ENCODE measurements at places on chromosomes 2 and 18.

GRCh38 chr2:203583701-203584100 is 48.6 kb upstream of the RAPH1 start:
- peak; percentile 92 for DNase-seq

GRCh38 chr2:37454851-37455762 is 110.7 kb downstream of the QPCT start:
- DNase-seq = peak; percentile 98

DNA sequence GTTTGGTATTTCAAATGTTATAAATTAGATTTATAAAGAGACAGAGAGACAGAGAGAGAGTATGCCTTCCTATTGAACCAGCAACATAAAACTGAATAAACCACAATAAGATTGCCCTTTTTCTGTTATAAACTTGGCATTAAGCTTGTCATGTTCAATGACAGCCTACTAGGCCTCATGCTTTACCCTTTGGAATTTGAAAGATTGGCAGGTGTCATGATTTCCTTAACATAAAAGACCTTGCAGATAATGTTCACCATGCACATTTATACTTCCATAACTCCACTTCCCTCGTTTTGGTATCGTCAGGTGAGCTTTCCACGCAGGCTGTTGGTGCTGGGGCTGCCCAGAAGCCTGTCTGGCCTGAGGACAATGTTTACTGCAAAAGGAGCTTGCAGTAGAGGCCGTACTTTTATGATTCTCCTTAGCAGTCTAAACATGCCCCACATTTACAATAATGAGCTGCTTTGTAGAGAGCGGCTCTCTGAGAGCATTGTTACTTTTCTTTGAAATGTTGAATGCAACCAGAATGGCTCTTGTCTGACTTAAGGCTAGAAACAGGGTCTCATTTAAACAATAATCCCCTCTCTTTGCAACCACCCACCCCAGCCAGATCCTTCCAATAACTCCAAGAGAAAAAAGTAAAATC is 379.1 kb upstream of the ATP5MC3 start:
- DNase-seq = no peak

GRCh38 chr2:70930371-70931329 is 5.0 kb upstream of the ATP6V1B1 start:
- DNase-seq = no peak

DNA sequence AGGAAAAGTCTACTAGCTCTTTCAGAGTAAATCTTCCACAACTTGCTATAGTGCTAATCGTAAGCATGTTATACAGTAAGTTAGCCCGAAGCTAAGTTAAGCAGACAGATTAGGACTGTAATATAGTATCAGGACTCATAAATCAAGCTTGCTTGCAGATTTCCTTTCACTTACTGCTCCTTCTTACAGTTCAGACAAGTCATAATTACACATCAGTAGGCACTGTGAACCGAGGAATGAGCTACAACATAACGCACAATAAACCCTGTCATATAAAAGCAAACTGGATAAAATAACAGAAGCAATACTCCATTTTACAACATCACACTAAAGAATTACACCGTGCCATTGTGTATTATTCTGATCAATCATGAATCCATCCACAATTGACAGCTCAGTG is 832.6 kb upstream of the ZEB2 start:
- DNase-seq = no peak

- no peak for DNase-seq
Measured at GRCh38 chr2:144592500-144593256, 72.8 kb upstream of the ZEB2 start.

GRCh38 chr2:224171226-224171625 is 132.1 kb upstream of the SERPINE2 start:
- no peak for DNase-seq

GRCh38 chr2:18178736-18179349 is 300.4 kb downstream of the KCNS3 start:
- DNase-seq = peak; percentile 52

- no peak for DNase-seq
Measured at GRCh38 chr2:117850015-117850414, 35.5 kb downstream of the DDX18 start.

- no peak for DNase-seq
Measured at GRCh38 chr2:128258218-128258617, 60.5 kb downstream of the HS6ST1 start.

DNA sequence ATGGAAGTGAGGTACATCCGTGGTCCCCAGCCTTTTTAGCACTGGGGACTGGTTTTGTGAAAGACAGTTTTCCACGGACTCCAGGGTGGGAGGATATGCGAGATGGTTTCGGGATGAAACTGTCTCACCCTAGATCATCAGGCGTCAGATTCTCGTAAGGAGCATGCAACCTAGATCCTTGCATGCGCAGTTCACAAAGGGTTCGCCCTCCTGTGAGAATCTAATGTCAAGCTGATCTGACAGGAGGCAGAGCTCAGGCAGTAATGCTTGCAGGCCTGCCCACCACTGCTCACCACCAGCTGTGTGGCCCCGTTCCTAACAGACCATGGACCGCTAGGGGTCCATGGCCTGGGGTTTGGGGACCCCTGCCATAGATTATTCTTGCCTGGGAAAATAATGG is 11.6 kb downstream of the B3GNT2 start:
- DNase-seq = no peak

All from kidney capillary endothelial cell (primary cell).